ENCODE measurements at places on chromosomes 4 and X.

- DNase-seq: no peak
These were observed 202.2 kb upstream of the GPRIN3 start for GRCh38 chr4:89509708-89510281.

- DNase-seq: no peak
These were observed 12.5 kb downstream of the KLHL15 start for GRCh38 chrX:24014388-24015018.

- no peak for DNase-seq
These were observed 175.5 kb downstream of the WDFY3 start for GRCh38 chr4:84790769-84791565.

DNA sequence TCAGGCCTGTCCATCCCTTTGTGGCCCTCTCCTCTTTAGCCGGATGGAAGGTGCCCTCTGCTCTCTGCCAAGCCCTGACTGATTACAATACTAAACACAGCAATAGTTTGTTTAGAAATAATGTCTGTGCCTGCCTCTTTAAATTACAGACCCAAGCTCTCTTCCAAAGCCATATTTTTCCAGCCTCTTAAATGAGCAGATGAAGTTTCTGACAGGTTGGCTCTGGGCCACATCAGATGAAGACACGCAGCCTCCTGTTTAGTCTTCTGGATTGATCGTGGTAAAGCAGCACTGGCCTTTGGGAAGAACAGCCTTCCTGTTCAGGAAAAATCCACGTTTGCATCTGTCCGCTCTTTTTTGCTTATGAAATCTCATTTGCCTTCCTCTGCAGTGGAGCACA, 133.6 kb downstream of the CPE start:
- no peak for DNase-seq

DNA sequence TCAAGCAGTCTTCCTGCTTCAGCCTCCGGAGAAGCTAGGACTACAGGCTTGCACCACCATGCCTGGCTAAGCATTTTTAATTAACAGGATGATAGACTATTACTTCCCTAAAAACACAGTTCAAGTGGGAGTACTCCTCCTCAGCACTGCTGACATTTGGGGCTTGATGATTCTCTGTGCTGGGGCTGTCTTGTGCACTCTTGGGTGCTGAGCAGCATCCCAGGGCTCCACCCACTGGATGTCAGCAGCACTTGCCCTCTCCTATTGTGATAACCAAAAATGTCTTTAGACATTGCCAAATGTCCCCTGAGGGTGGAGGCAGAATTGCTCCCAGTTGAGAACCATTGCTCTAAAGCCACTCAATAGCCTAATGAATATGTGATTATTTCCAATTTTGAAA, 60.4 kb downstream of the CLCN4 start:
- DNase-seq: no peak

DNA sequence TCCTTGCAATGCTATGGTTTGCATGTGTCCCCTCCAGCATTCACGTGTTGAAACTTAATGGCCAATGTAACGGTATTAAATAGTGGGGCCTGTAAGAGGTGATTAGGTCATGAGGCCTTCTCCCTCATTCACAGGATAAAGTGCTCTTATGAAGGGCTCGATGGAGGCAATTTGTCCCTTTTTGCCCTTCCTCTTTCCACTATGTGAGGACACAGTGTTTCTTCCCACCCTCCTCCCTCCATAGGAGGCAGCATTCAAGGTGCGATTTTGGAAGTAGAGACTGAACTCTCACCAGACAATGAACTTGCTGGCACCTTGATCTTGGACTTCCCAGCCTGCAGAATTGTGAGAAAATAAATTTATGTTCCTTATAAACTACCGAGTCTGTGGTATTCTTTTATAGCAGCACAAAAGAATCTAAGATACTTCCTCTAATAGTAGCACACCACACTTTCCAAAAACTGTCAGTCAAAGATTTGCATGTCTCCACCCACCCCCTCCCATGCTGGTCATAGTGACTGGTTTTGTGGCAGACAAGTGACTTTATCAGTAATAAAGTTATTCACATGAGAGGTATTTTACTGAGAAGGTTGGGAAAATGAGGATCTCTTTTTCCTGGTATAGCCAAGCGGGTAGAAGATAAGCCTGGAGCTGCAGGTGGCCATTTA, 113.5 kb upstream of the TTC29 start:
- DNase-seq: no peak

DNA sequence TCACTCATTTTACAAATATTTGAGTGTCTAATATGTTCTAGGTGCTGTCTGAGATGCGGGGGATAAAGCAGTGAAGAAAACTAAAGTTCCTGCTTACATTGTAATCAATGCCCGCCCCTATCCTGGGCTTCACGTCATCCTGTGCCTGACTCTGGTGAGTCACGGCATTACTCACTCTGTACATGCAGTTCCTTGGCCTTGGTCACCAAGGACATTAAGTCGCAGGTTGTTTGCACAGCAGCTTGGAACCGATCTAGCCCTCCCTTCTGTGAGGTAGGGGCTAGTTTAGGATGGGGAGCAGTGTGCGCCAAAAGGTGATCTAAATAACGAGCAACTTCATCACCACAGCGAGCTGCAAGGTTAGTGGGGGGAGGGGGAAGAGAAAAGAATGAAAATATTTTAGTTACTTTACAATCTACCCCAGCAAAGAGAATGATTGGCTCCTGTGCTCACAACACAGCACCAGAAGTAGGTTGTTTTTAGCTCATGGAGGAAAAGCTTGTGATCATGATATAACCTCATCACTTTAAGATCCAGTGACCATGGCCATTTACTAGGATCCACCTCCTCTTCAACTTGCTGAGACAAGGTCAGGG, 48.0 kb upstream of the HDAC8 start:
- no peak for DNase-seq

DNA sequence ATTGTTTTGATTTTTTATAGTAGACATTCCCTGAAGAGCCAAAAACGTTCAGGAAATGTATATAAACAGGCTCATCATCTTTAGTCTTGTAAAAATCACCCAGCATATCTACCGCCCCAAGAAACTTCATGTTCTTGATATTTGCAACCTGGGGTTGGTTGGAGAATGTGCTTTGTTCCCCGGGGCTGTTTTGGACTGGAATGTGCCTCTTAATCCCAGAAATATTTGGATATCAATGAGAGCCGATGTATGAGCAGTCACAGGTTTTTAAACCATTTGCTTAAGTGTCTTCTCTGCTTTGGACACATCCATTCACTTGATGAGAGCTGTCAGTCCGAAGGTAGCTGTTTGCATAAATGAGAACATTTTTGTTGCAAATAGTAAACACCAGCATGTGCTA, 449.7 kb downstream of the PCDH7 start:
- DNase-seq: no peak

DNA sequence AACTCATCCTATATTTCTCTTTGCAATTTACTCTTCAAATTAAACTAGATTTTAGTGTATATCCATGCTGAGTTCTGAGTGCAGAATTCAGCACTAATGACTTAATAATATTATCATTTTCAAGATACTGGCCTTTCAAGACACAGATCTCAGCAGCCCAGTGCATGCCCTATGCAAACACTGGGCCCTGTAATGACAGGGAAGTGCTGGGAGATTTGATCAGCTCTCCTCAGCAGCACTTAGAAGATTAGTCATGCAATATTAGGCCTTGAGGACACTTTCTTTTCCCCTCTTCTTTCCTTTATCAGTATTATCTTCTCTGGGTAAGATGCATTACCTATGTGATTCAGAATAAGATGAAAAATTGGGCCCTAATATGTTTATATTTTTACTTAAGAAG, 207.1 kb downstream of the PPP3CA start:
- no peak for DNase-seq

GRCh38 chr4:74486905-74487304, 42.0 kb downstream of the AREG start:
- DNase-seq: no peak

DNA sequence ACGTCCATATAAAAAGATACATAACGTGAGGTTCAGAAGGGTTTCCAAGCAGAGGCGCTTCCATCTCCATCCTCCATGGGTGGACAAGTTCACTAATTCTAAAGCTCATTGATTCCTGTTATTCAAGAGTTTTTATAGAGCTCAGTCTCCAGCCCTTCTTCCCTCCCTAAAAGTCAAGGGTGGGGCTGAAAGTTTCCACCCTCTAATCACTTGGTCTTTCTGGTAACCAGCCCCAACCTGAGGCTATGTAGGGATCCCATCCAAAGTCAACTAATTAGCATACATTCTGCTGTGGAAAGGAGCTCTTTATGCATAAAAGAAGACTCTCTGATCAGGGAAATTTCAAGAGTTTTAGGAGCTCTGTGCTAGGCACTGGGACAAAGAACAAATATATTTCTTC, 46.9 kb upstream of the VEGFC start:
- DNase-seq: no peak

DNA sequence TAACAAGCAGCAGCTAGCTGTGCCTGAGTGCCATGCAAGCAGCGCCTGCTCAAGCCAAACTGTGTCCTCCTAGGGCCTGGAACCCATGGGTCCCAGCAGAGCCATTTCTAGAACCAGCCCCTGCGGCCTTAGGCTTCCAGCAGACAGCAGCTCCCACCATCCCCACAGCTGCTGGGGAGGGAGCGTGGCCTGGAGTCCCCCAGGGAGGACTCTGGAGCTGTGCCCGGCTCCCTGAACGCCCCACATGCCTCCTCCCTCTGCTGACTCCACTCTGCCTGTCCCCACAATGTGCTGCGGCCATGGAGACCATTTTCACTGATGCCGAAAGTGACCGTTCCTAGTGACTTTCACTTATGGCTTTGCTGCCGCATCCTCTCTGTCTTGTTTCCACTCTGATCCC, 45.9 kb downstream of the GAK start:
- DNase-seq: no peak

DNA sequence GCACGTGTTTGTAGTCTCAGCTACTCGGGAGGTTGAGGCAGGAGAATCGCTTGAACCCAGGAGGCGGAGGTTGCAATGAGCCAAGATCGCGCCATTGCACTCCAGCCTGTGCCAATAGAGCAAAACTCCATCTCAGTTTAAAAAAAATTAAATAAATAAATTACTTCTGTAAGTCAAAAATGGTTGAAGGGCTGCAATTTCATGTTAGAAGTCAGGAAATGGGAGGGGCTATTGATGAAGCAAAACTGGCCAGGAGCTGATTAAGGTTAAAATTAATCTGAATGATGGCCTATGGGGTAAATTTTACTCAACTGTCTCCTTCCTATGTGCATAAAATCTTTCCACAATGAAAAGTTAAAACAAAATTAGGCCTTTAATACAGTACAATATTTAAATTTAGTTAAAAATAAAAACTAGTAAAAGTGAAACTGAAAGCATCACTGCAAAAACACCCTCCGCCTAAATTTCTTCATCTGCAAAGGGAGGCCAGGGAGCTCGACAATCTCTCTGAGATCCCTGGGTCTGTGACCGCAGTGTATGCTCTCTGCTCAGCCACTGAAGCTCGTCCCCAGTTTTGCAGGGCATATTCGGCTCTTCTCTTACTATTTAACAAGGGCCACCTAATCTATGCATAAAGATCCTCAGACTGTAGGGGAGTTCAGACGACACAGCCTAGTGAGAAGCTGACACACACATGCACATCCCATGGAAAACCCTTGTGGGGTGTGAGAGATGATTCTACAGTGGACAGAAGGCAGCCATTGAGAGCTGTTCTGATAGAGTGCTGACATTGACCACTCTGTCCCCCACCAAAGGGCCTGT, 57.2 kb downstream of the IRF2 start:
- DNase-seq: no peak

GRCh38 chr4:60817609-60818008, 382.5 kb upstream of the ADGRL3 start:
- no peak for DNase-seq

GRCh38 chrX:39869846-39870601, 227.7 kb downstream of the BCOR start:
- DNase-seq: peak; percentile 28

- DNase-seq: no peak
These were observed 20.8 kb downstream of the ENOPH1 start for GRCh38 chr4:82450966-82451755.

- no peak for DNase-seq
These were observed 192.7 kb downstream of the GASK1B start for GRCh38 chr4:157980158-157980557.

DNA sequence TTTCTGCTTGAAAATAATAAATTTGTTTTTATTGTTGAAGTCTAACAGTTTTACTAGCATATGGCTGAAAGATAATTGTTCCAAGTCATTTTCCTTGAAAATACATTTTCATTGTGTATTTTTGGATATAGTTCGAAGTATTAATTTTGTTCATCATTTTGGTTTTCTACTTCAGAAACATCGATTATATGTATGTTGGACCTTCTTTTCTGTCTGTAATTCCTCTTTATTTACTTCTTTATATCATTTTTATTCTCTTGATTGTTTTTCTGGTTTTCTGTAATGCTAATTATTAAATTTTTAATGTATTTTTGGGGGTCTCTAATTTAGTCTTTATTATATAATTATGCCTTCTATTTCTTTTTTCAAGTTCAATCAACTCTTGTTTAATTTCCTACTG, 407.1 kb upstream of the FRG1 start:
- no peak for DNase-seq

- no peak for DNase-seq
These were observed at the start of gene FRAS1 for GRCh38 chr4:78057135-78057599. TSS of gene FRAS1 (plus strand) at chr4:78057323. CDS start at chr4:78058010, 687 bp downstream.

DNA sequence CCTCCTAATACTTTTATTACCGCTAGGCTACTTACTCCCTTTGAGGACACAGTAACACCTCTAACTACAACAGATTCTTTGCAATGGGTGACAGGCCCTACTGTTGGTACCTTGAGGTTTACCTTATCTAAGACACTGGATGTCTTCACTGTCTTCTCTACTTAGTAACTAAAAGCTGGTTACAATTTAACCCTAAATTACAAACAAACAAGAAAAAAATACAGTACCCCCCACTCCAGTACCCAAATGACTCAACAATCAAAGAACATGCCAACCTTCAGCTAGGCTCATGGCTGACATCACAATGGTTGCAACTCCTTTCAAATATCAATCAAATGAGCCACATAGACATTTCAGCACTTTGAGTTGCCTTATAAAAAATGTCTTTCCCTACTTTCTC, 198.0 kb downstream of the GUCY2F start:
- DNase-seq: no peak

- DNase-seq: no peak
These were observed 151.1 kb upstream of the BCOR start for GRCh38 chrX:40248822-40249221.

GRCh38 chr4:8365951-8366350, 74.6 kb downstream of the ACOX3 start:
- DNase-seq: no peak

- no peak for DNase-seq
These were observed 46.3 kb downstream of the SH3KBP1 start for GRCh38 chrX:19840899-19841648.

- no peak for DNase-seq
These were observed 43.7 kb upstream of the GPR78 start for GRCh38 chr4:8536467-8536866.

- no peak for DNase-seq
These were observed 859 bp downstream of the SMARCA1 start for GRCh38 chrX:129522184-129523078.

DNA sequence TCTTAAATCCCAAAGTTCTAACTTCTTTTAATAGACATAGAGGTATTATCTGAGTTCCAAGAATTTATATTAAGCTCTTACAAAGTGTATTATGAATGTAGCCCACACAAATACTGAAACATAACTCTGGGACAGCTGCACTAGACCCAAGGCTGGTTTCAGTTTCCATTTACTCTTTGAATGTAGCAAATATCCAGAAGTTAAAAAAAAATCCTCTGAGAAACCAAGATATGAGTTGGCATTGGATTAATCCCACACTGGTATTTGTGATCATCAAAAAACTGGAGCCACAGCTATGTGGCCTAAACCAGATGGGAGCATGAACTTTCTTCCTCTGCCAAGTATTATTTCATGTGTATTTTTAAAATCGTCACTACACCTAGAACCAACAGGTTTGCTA, 23.6 kb upstream of the SMPX start:
- no peak for DNase-seq

Data from stimulated activated CD8-positive, alpha-beta memory T cell treated with anti-CD3 and anti-CD28 coated beads, Interleukin-4, amount 100 ng/mL, for 4 hours (primary cell).